NCI-H226 (cell line): ENCODE measurements at places on chromosomes 3 and 15.
A peak's percentile ranks its signal among the peaks of the same experiment; 100 is the strongest.

DNA sequence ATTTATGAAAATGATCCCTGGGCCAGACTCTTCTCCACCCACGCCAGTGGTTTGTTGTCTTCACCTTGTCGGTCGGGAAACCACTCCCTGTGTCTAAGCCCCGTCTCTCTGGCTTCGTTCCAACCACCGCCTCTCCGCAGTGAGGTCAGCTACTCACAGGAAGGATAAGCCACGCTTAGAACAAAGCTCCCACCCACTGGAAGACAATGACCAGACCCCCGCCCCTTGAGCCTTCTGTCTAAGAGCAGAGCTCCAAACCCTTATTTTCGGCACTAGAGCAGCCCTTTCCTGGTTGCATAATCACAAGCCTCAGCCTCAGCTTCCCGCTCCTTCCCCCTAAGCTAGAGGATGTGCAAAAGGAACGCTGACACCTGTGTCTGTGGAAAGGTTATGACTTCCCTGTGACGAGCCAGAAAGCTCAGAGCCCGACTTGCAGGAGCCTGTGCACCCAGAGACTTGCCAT is 114.9 kb upstream of the MEF2A start:
- no peak for DNase-seq

DNA sequence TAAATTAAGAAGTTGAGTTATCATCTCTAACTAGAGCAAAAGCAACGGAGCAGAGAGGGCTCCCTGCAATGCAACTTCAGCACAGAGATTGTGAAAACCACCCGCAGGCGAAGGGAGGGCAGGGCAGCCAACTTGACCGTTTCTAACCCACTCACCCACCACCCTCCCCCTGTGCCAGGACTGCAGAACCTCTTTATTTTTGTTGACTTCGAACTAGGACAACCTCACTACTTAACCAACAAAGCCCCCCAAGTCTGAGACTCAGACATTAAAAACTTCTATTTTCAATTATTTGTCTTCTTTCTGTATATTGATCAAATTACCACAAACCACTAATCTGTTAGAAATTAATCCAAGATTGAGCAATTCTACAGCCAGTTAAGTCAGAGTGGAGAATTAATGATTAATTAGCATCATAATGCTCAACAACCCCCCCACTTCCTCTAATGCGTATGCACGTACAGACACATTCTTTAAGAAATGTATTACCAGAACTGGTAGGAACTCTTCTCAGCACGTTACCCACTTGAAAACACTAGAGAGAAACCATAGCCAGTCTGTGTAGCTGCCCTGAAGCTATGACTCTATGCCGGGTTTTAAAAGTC is 2.0 kb downstream of the MGLL start:
- DNase-seq: peak; percentile 19

DNA sequence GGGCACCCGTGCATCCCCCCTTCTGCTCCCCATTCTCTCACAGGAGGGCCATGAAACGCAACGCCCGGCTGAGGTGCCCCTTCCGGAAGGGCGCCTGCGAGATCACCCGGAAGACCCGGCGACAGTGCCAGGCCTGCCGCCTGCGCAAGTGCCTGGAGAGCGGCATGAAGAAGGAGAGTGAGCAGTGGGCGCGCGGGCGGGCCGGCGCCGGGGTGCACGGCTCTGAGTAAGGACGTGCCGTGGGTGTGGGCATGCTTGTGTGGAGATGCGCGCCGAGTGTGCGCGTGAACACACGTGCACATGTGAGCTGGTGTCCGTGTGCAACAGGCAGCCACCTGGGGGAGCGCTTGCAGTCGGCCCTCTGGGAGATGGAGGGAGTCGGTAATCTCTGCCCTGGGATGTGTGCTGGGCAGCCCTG is 28.1 kb downstream of the NR1I2 start:
- DNase-seq: no peak

- DNase-seq: no peak
These were observed 82.5 kb downstream of the ADAM10 start for GRCh38 chr15:58666957-58667356.
